Right cardiac atrium (tissue), 5 donors: ENCODE measurements at places on chromosomes 16 and 17. TPM values are rescaled to one million over a fixed set of nuclear protein-coding genes. Genes with fewer than 3 reads are reported as not detected.

The OR4D1 gene
- not detected for total RNA-seq

The CRISPLD2 gene
- total RNA-seq, result 69.5 TPM

The HBQ1 gene
- not detected for total RNA-seq

The TMEM235 gene
- total RNA-seq, result not detected

The ETV4 gene
- 2.1 TPM for total RNA-seq
